ENCODE measurements at places on chromosomes 11 and 22.

DNA sequence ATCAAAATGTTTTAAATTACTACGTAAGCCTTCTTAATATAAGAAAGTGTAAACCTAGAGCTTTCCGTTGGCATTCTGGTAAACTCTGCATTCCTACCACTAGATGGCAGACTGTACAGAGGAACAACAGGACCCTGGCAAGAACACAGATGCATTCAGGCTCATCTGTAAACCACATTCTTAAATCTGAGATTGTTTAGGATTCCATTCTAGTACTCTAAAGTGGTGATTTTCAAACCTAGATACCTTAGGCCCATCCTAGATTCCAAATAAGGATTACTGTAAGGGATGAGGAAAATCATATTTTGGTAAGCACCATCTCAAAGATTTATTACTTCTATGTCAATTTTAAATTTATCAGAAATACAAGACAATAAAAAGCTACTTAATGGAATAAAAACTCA is 26.9 kb downstream of the PICALM start:
- peak overlapping the region; percentile 28 for H3K4me3 ChIP-seq
- no peak for DNase-seq
- peaks cover 74% of the 10 kb centered on the region for H3K4me1 ChIP-seq
- peak overlapping the region; percentile 86 for H3K27ac ChIP-seq

DNA sequence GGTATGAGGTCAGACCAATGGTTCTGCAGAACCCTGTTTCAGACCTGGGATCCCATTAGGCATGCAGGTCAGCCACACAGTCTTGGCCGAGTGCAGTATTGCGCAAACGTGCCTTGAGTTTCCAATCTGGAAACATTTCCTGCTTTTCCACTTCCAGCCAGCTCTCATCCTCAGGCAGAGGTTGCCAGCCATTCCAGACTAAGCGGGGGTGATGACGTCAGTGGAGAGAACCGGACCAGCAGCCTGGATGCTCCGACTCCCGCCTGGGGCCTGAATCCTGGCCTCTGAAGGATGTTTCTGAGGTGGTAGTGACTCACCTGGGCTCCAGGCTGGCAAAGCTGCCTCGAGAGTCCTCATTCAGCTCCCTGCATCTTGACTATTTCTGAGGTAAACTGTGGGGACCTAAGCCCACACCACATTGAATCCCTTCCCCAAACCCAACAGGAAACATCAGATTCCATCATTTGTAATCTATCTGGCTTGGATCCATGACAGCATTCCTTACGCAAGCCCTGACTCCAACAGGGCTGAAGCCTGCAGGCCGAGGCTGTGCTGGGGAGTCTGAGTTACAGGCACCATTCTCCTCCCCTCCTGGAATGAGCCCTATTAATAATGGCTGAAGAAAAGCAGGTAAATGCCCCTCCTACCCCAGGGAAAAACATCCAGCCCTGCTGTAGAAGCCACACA is 83.0 kb downstream of the ABTB2 start:
- peaks cover 3% of the 10 kb centered on the region for H3K4me1 ChIP-seq
- no peak for DNase-seq
- no peak overlapping the region for H3K27ac ChIP-seq
- H3K36me3 ChIP-seq = no peaks in the 10 kb centered on the region
- H3K27me3 ChIP-seq = no peaks in the 10 kb centered on the region

DNA sequence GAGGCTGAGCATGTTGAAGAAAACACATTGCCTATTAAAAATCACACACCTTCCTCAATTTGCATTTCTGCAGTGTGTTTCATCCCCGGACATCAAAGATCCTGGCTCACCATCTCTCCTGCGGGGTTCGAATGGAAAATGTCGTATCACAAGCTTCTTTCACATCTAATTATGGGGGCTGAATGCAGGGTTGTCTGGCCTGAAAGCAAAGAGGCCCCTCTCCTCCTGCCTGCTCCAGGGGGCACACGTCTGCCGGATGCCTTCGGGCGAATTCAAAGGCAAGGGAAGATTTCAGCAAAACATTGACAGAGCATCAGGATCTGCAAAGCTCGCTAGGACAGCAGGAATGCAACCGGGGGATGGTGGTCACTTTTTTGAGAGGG is 1447.7 kb downstream of the TBC1D22A start:
- no peak for DNase-seq
- H3K4me3 ChIP-seq = no peak overlapping the region
- H3K4me1 ChIP-seq = no peaks in the 10 kb centered on the region
- H3K27me3 ChIP-seq = peaks cover 25% of the 10 kb centered on the region
- H3K27ac ChIP-seq = no peak overlapping the region

- peaks cover 13% of the 10 kb centered on the region for H3K27me3 ChIP-seq
- no peaks in the 10 kb centered on the region for H3K4me1 ChIP-seq
- no peak for DNase-seq
- no peaks in the 10 kb centered on the region for H3K36me3 ChIP-seq
- H3K4me3 ChIP-seq = no peak overlapping the region
- no peak overlapping the region for H3K27ac ChIP-seq
These were observed 14.4 kb upstream of the PAMR1 start for GRCh38 chr11:35539781-35540281.

DNA sequence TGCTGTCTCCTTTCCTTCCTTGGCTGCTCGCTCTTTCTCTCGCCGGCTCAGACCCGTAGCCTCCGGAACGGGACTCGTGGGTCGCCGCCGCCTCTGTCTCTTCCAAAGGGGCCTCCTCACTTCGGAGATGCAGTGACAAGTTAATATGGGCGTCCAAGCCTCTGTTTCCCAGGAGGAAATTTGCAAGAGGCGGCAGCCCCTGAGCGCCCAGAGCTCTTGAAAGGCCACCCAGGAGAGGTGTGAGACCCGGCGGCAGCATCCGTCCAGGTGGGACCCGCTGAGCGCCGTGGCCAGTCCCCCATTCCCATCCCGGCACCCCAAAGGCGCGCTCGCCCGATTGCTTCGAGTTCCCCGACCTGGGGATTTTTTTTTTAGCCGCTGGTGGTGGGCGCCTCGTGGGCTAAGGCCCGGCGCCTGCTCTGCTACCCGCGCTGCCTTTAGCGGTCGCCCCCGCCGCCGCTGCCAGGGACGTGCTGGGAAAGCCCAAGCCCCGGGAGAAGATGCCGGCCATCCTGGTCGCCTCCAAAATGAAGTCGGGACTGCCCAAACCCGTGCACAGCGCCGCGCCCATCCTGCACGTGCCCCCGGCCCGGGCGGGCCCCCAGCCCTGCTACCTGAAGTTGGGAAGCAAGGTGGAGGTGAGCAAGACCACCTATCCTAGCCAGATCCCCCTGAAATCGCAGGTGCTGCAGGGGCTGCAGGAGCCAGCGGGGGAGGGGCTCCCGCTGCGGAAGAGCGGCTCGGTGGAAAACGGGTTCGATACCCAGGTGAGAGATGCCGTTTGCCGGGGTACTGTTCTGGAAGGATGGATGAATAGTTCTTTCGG is 772 bp downstream of the NAV2 start:
- H3K27me3 ChIP-seq = peaks cover 53% of the 10 kb centered on the region
- H3K36me3 ChIP-seq = no peaks in the 10 kb centered on the region
- H3K27ac ChIP-seq = no peak overlapping the region
- H3K4me1 ChIP-seq = peaks cover 25% of the 10 kb centered on the region
- DNase-seq = peak; percentile 37
- H3K4me3 ChIP-seq = peak overlapping the region; percentile 78

- H3K36me3 ChIP-seq = peaks cover 46% of the 10 kb centered on the region
- no peak overlapping the region for H3K4me3 ChIP-seq
- DNase-seq = no peak
These were observed 10.2 kb downstream of the DGKZ start for GRCh38 chr11:46357483-46357936.

DNA sequence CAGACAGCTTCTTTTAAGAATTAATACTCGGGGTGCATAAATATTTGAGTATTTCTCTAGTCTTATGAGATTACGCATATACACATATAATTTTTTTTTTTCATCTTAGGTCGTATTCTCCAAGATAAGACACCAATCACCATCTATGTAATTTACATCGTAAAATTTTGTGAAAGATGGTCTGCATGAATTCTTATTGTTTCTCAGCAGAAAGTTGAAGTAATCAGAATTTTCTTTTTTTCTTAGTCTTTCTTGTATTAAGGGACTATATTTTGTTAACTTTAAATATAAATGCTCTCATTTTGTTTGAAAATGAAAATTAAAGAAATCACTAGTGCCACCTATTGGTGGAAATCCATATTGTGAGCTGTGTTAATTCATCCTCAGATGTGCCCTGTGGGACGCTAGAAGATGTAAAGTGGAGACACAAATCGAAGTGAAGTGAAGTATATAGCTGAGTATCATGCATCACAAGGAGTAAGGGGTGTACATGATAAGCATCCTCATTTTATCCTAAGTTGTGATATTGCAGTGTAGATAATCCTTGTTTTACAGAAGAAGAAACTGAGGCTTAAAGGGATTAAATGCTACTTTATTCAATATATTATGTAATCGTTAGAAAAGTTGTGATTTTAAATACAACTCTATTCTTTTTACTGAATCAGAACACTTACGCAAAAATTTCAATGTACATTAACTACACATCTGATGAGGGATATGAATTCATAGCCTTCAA is 2084.3 kb downstream of the LRRC4C start:
- no peak overlapping the region for H3K27ac ChIP-seq
- no peak overlapping the region for H3K4me3 ChIP-seq
- H3K36me3 ChIP-seq = no peaks in the 10 kb centered on the region

All from activated T-cell treated with anti-CD3 and anti-CD28 coated beads, Interleukin-2, amount 50 U/mL, for 24 hours (primary cell).